T-helper 22 cell (primary cell): ENCODE measurements at places on chromosomes 7 and 10.
A peak's percentile ranks its signal among the peaks of the same experiment; 100 is the strongest.

DNA sequence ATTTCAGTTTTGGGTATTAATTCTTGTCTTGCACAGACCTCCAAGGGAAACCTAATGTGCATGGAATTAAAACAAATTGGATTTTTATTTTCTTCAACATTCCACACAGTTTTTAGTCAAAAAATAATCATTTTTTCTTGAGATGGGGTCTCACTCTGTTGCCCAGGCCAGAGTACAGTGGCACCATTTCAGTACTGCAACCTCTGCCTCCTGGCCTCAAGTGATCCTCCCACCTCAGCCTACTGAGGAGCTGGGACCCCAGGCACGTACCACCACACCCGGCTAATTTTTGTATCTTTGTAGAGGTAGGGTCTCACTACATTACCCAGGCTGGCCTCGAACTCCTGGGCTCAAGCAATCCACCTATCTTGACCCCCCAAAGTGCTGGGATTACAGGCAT, 4.9 kb downstream of the BAIAP2L1 start:
- DNase-seq, result no peak

DNA sequence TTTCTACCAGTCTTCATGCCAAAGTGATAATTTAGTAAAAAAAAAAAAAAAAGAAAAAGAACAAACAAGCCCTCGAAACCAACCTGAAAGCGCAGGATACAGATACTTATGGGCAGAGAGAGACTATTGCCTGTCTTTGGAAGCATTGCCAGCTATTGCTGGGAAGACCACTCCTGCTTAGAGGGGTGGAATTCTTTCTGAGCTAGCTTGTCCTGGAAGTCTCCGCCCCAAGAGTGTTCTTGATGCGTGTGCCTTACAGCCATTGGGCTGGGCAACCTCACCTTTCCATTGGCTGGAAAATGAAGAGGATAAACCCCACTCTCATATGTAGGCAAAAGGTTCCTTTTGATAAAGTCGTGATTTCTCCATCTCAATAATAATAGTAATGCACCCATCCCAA, 19.9 kb upstream of the INSYN2A start:
- no peak for DNase-seq

DNA sequence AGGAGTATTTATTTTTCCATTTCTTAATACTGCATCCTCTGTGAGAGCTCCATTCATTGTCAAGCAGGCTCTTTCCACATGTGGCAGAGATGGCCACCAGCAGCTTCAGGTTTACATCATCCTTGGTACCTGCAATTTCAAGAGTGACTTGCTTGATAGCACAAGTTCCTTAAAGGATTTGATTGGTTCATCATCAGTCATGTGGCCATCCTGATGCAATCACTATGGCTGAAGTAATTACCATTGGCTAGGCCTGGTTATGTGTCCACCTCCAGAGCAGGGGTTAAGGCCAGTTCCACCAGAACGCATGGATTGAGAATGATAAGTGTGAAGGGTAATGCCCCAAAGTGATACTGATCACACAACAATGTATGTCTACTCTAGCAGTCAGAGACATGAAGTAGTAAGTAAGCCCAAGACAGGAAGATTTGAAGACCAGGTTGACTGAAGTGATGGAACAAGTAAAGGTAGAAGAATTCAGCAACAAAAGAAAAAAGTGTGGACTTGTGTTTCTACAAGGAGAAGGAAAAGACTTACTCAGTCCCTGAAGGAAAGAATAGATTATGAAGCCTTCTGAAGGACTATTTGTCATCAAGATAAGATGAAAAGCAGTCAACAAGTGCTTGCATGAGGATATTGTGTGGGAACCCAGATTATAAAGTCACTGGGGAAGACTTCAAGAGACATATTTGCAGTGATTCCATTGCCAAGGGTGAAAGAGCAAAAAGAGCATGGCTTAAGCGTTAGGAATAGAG, 26.4 kb upstream of the PRKAR2B start:
- DNase-seq, result no peak

GRCh38 chr7:120302190-120302589, 29.2 kb downstream of the KCND2 start:
- DNase-seq, result no peak

DNA sequence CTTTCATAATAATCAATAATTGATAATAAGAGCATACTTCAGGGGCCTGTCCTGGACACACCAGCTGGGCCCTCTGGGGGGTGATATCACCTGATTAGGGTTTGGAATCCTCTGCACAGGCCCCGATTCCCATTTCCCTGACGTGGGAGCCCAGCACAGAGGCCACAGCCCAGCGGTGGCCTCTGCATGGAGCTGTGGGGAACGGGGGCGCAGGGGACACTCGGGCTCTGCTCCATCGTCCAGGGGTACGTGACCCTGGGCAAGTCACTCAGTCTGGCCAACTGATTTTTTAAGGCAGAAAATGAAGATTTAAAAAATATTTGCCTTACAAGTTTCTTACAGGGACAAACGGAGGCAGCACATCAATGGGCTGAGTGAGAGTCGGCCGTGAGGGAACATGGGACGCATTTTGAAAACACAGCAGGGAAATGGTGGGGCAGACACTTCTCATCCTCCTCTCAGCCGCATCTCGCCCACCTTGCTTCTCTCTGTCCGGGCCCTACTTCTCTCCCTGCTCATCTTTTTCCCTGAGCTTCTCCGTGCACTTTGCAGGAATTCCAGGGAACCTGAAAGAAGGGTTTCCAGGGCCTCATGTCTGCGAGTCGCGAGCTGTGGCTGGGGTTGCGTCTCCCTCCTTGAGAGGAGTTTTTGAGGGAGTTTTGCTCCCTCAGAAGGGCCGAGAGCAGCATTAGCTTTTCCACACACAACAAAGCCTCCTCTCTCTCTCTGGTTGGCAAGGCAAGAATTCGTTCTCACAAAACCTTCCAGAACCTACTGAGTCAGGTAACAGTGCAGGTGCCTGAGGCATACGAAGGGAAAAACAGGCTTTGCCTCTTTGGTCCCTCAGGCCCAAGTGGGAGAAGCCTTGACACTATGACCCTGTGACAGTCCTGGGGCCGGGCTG, 312.0 kb downstream of the WDR37 start:
- DNase-seq, result no peak

DNA sequence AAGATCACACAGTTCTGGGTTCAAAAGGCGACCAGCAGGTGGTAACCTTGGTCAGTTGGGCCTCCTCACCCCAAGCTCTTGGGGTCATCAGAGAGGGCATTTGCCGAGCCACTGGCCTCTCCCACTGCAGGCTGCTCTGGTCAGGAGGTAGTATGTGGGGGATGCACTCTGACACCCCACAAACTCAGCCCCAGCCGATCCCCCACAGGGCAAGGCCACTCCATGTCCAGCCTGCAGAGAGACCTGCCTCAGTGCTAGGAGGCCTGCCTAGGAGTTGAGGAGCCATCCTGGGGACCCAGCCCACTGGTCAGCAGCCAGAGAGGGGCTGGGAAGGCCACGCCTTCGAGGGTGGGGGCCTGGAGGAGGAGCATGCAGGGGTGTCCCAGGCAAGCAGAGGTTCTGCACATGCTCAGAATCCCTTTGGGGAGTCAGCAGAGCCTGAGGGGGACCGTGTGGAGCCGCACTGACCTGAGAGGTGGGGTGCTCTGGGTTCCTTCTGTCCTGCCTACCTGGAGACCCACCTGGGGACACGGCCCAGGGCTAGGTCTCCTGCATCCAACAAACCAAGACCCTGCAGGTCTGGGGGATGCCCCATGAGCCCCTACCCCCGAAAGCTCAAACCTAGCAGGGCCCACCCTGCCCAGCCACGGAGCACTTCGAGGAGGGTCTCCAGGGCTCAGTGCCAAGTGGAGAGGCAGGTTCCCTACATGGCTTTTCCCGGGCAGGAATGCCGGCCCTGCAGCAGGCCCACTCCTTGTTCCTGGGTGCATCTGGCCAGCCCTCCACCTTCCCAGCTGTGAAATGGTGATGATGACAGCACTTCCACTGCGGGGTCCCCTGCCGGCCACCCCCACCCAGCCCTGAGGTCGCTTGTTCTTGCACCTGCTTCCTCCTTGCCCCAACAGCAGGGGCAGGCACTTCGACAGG, 58.5 kb downstream of the RASGEF1A start:
- no peak for DNase-seq

GRCh38 chr10:3623746-3624145, 161.3 kb downstream of the KLF6 start:
- no peak for DNase-seq

GRCh38 chr10:3354174-3354900, 181.8 kb upstream of the PITRM1 start:
- no peak for DNase-seq

- no peak for DNase-seq
Measured at GRCh38 chr7:15832996-15833395, 146.5 kb upstream of the MEOX2 start.

DNA sequence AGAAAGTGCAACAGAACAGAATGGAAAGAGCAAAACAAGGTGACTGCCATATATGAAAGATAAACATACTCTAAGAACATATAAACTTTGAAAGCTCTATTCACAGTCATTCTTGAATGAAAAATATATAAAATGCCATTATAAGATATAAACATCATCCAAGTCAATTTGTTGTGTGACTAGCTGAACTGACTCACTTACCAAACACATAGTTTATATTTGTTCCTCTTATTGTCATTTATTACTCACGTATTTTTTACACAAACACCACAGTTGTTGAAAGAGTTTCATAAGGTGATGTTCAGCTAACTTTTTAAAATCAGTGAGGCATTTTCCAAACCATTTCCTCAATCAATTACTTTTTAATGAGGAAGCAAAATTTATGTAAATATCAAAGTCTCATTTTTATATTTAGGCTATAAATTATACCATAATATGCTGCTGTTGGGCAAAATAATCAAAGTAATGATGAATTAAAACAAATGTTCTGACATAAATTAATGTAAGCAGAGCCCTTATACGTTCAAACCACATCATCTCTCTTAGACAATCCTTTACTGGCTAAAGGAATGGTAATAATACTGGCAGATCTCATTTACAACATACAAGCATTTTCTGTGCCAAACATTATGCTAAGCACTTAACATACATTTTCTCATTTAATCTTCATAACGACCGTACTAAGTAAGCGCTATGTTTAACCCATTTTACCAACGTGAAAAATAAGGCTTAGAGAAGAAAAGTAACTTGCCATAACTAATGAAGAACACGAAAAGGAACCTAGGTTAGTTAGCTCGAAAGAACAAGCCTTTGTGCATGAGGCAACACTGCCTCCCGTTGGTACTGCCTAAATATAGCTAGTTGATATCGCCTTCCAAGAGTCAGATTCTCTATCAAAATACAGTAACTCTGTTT, 7.3 kb downstream of the LRRN3 start:
- no peak for DNase-seq

GRCh38 chr7:107816011-107816566, 13.1 kb upstream of the SLC26A3 start:
- DNase-seq, result no peak

- no peak for DNase-seq
Measured at GRCh38 chr10:77756319-77757232, 119.0 kb upstream of the KCNMA1 start.

DNA sequence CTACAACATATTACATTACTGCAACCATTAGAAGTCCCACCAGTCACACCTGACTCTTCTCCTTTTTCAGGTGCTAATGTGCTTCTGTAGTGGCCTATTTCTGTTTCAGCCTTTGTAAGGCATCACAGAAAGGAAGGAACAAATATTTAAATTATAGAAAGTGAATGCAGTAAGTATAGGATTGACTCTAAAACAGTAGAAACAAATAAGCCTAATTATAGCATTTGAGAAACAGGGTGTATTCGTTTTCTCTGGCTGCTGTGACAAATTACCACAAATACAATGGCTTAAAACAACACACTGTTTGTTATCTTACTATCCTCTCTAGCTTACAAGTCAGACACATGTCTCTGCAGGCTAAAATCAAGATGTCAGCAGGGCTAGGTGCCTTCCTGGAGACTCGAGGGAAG, 69.4 kb downstream of the CCSER2 start:
- DNase-seq, result no peak

GRCh38 chr7:101590663-101591435, 38.2 kb downstream of the MYL10 start:
- no peak for DNase-seq

DNA sequence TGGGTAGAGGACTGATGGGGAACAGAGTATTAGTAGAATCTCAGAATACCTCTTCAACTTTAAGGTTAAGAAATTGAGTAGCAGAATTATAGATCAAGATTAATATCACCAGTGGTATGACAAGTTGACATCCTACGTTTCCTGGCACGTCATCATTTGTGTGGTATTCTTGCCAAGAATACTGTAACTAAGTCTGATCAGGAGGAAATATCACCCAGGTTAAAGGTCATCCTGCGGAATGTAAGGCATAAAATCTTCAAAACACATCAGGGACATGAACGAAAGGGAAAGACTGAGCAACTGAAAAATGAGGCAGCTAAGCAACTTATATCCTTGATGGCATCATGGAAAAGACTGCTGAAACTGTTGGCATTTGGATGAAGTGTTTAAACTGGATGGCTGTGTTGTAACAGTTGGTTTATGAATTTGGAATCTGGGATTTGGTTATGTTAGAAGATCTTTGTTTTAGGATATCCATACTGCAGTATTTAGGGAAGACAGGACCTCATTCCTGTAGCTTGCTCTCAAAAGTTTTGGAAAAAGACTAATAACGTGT, 86.1 kb downstream of the TRIM24 start:
- DNase-seq, result no peak

DNA sequence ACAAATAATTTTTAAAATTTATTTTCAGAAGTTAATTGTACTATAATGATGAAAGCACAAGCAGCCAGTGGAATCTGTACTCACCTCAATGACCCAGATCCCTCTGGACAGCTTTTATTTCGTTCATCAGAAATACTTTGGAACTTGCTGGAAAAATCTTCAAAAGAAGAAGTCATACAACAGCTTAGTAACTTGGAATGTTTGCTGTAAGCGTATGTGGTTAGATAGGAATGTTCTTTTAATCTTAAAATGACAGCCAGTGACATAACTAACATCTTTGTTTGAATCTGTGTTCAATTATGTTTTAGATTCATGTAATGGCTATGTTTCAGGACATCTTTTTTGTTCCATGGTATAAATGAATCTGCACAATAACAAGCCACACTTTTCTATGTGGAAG, 26.8 kb downstream of the CFAP69 start:
- no peak for DNase-seq

GRCh38 chr10:129514568-129515451, 47.8 kb downstream of the MGMT start:
- no peak for DNase-seq

GRCh38 chr7:29099896-29100847, 46.2 kb downstream of the CPVL start:
- DNase-seq, result no peak

- DNase-seq, result no peak
Measured at GRCh38 chr7:92402920-92403759, 44.1 kb upstream of the GATAD1 start.

GRCh38 chr10:116163333-116164131, 109.5 kb downstream of the GFRA1 start:
- DNase-seq, result no peak

DNA sequence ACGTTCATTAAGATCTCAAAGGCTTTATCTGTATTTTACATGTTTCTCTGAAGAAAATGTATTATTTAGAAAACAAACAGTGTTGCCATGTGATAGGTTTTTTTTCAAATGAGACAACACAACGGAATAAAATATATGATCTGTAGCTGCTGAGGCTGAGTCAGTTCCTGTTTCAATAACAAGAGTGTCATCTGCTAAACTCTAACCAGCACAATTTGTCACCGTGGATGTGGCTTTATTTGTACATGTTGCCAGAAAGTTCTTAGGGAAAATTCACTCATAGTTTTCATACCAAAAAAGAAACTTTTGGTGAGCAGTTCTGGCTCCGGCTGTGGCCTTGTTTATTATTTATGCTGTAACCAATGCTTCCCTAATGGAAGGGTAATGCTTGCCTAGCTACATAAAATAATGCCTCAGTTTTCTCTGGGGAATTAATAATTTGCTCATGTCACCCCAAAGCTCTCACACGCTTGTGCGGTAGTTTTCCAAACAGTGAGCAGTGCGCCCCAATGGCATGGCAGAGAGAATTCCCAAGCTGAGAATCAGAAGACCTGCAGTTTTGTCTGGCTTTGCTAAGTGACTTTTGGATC, 20.3 kb upstream of the KLF6 start:
- peak; percentile 69 for DNase-seq
